ENCODE measurements at places on chromosomes 3 and 15.

GRCh38 chr3:160765211-160765610 is 9.2 kb downstream of the PPM1L start:
- DNase-seq: no peak

DNA sequence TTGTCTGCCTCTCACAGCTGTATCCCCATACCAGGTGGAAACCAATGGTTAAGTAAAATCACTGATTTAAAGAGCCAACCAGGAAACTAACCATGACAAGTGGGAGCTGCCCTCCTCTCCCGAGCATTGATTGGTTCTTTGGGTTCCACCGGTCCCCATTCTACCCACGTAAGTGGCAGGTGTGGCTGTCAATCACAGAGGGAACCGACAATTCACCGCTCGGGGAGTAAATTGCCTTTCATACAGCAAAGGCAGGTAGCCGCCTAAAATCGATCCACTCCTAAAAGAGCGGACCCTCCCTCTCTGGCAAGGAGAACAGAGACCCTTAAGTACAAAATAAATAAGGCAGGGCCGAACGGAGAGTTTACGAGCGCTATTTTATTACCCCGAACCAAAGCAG is 1.2 kb downstream of the ERC2 start:
- no peak for DNase-seq

DNA sequence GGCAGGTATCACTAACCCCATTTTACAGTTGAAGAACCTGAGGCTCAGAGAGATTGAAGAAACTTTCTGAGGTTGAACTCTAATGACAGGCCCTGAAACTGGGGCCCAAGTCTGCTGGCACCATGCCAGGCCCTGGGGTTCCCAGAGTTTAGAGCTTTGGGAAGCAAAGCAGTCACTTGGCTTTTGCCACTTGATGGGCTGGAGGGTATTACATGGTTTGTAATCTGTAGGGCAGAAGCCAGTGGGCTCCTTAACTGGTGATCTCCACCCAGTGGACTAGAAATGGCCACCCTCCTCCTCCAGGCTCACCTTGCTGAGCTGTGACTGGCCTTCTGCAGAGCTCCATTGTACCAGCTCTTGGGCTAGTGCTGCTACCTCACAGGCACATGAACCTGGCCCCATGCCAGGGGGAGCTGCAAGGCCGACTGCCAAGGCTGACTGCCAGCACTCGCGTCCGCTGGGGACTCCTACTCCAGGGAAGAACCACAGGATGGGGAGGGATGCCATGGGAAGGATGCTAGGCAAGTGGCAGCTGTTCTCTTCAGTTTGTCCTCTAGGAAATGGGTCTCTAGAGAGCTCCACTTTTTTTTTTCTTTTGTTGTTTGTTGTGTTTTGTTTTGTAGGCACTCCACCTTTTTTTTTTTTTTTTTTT is 104.8 kb downstream of the ETFA start:
- no peak for DNase-seq

DNA sequence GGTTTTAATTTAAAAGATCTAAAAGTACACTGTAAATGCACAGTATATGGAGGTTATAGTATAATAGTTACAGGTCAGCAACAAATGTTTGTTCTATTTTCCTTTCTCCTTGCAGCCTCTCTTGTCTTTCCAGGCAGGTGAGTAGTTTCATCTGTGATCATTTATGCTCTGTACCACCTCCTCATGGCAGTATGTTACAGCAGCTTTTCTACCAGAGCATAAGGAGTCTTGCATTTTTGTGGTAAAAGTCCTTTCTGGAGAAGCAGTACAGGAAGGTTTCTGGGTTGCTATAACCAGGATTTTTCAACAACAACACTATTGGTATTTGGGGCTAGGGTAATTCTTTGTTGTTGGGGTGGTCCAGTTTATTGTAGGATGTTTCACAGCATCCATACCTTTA is 59.5 kb downstream of the ZNF609 start:
- DNase-seq: no peak

GRCh38 chr15:53197426-53197839 is 407.3 kb upstream of the ONECUT1 start:
- no peak for DNase-seq

DNA sequence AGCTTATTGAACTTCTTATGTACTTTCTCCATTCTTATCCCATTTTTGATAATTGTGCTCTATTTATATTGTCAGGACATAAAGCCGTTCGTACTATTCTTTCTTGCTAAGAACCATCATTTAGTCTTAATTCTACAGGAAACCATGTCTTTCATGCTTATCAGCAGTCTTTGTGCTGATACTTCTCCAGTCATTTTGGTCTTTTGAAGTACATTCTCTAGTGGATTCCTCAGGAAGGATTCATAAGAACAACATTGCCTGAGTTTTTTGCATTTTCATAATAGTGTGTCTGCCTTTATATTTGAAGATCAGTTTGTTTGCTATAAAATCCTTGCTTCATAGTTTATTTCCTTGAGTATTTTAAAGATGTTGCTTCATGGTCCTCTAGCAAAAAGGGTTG is 126.6 kb upstream of the NEO1 start:
- no peak for DNase-seq

- DNase-seq: no peak
These were observed 40.3 kb upstream of the ICE2 start for GRCh38 chr15:60519218-60519617.

DNA sequence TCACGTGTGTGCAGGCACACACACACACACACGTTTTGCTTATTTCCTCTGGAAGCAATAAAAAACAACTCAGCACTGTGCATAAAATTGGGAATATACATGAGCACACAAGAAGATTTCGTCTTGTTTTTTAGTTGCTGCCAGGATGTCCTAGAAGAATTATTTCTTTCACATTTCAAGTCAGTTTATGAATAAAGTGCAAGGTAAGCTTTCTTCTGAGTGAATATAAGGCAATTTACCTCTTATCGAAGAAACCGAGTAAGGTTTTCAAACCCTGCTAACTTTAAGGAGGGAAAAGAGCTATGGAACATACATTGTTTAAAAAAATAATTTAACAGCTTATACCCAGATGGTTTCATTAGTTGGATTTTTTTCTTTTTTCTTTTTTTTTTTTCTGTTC is 855.4 kb upstream of the NR2F2 start:
- no peak for DNase-seq

DNA sequence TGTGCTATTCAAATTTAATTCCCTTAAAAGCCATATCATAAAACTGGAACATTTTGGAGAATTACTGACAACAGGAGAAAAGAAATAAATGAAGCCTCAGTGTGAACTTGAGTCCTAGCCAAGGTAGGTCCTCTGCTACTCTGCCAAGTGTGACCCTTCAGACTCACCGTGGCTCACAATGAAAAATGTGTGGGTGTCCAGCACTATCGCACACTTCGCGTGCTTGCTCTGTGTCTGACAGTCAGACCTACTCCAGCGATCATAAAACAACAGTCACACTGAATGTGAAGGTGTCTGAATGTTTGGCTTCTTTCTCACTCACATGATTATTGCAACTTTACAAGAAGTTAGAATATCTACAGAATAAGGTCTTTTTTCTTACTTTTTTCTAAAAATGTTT is 65.8 kb upstream of the TRA2B start:
- no peak for DNase-seq

GRCh38 chr15:74402873-74403587 is 30.7 kb downstream of the SEMA7A start:
- peak; percentile 48 for DNase-seq

DNA sequence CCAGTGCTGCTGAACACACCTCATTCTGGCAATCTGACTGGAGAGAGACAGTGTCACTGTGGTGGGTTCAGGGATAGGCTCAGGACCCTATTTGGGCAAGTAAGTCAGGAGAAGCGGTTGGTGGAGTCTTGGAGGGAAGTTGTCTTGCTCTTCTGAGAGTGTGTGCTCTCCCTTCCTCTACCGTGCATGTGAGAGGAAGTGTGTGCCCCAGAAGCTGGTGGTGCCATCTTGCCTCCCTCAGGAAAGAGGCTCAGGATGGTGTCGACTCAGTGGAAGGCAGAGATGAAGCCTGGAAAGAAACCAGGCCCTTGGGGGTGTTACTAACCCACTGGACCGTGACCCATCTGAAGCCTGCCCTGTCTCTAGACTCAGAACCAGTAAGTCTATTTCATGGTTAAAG is 6.8 kb upstream of the RARRES1 start:
- no peak for DNase-seq

- DNase-seq: no peak
These were observed 1455.6 kb upstream of the GBE1 start for GRCh38 chr3:83216919-83217594.

- no peak for DNase-seq
These were observed 51.4 kb downstream of the DNAJB8 start for GRCh38 chr3:128415200-128415772.

GRCh38 chr3:184637705-184638104 is 74.2 kb downstream of the MAGEF1 start:
- no peak for DNase-seq

GRCh38 chr3:195105841-195106417 is 165.0 kb downstream of the XXYLT1 start:
- DNase-seq: no peak

GRCh38 chr3:159727506-159727905 is 261.1 kb upstream of the IL12A start:
- no peak for DNase-seq

GRCh38 chr15:97502038-97502437 is 458.5 kb upstream of the ARRDC4 start:
- no peak for DNase-seq

GRCh38 chr3:127652246-127652995 is 20.3 kb upstream of the ABTB1 start:
- DNase-seq: no peak

GRCh38 chr15:88782465-88782864 is 20.8 kb upstream of the ACAN start:
- no peak for DNase-seq

GRCh38 chr15:69857686-69858391 is 239.9 kb downstream of the TLE3 start:
- DNase-seq: no peak

DNA sequence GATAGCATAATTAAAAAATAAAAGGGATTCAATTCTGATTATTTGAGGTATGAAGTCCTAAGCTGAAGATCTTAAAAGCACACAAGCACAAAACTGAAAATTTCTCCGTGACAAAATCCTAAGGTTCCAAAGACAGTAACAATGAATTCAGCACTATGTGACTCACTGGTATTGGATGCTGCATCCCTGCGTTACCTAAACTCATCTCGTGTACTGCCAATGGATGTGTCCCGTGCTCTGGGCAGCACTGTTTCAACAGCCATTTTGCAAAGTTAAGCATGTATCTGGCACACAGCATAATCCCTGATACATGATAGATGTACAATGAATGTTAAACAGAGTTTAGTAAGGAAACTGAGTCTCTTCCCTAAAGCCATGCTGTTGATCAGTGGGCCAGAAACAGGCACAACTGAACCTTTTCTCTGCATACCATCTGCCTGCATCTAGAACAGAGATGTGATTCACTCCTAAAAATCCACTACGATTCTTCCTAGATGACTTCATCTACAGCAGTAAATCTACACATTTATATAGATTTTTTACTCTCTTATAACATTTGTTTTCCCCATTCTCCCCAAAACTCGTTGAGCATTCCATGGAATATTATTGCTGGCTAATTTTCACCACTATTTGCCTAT is 14.3 kb downstream of the SUCLG2 start:
- DNase-seq: no peak

GRCh38 chr3:153295901-153296300 is 133.9 kb downstream of the RAP2B start:
- no peak for DNase-seq

DNA sequence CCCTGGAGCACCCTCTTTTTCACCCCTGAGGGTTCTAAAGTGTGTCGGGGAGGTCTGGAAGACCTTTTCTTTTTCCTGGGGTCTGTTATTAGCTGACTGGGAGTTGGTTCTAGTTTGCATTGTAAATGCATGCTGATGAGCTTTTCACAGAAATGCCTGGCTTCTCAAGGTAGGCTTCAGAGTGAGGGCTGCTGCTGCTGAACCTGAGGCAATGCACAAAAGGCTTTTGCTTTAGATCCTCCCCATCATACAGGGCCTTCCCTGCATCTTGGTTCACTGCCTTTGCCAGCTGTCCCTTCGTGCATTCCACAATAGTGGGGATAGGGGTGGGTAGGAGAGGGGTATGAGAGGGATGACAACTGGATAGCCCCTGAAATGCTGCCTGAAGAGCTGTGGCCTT is 46.6 kb downstream of the FAH start:
- DNase-seq: no peak

DNA sequence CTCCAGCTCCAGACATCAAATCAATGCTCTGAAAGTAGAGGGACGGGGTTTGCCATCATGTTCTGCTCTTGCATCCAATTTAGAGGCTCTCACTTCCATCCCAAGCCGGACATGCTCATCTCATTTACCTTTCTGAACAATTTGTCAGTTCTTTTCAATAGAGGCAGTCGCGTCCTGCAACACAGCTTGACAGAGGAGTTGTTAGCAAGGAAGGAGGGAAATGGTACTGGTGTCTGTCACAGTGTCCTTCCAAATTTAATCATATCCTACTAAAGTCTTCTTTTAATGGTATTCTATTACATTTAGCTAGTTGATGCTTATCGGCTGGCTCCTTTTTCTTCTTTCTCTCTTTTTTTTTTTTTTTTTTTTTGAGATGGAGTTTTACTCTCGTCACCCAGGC is 45.6 kb downstream of the HHLA2 start:
- DNase-seq: no peak

DNA sequence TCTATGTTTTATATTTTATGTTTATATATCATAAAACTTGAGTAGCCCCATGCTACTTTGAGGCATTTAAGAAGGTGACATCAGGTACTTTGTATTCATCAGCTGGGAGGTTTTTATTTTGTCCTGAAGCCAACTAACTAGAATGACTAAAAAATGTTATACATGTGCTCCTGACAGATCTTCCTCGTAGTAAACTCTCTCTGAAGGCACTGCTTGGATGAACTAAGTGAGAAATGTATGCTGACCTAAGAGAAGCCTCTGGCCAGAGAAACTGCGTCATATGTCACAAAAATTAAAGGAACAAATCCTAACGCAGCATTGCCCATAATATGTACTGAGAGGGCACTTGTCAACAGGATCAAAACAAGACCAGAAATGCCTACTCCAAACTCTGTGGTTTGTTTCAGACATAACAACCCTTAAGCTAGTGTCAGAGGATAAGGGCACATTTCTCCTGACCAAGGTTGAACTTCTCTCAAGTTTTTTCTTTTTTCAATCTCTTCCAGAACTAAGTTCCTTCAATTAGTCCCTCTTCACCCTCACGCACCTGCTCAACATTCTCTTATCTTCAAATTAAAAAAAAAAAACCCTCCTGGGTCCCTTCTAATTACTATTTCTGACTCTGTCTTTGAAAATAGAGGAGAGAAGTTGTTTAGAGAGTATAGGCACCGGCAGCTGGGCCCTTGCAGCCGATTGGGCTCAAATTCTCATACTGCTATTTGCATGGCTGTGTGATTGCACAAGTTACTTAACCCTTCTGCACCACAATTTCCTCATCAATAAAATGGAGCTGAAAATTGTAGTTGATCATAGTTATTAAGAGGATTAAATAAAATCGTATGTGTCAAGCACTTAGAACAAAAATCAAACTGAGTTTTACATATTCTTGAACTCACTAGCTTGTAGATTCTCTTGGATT is 159.0 kb downstream of the FRMD5 start:
- DNase-seq: no peak

GRCh38 chr3:168090306-168091085 is 5.2 kb downstream of the GOLIM4 start:
- no peak for DNase-seq

GRCh38 chr3:128416578-128417211 is 50.0 kb downstream of the DNAJB8 start:
- DNase-seq: no peak
